ENCODE measurements at places on chromosomes 12 and 14.

- DNase-seq: no peak
Observed at GRCh38 chr14:32343926-32344430, 14.9 kb downstream of the AKAP6 start.

DNA sequence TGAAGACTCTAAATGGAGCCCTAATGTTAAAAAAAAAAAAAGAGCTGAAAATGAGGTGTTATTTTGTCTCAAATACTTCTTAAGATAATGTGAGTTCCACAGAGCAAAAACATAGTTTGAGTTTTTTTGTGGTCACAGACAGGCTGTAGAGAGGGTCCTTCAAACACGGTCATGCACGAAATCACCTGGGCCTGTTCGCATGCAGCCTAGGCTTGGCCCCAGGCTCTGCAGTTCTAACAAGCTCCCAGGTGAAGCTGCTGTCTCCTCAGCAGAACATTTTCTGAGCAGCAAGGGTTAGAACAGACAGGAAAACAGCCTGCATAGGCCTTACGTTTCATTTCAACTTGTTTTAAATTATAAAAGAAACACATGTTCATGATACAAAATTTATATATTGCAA lies 65.4 kb upstream of the TBPL2 start:
- DNase-seq: no peak

DNA sequence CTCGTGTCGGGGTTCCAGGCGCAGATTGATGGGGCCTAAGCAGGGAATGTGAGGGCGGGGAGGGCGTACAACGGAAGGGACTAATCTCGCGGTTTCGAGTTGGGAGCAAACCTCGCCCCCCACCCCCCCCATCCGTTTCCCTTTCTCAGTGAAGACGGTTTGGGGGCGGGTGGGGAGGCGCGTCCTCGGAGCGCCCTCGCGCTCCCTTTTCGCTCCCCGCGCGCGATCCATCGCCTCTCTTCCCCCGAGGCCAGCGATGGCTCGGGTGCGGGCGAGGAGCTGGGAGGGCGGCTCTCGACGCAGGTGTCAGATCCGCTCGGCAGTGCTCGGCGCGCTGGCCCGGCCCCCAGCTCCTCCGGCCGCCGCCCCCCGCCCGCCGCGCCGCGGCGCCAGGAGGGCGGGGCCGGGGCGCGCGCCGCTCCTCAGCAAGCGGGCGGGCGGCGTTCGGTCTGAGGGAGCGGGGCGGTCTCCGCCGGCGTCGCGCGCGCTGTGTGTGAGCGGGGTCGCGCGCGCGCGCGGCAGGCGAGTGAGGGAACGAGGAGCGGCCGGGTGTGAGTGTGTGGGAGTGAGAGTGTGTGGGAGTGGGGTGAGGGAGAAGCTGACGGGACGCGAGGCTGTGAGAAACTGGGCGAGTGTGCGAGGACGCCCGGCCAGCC lies at the start of gene RIMKLB:
RIMKLB (plus strand) TSS at position 516 of the 656 bp plus-strand sequence. CDS start 15,876 bp downstream, outside the sequence.
- peak; percentile 93 for DNase-seq

GRCh38 chr12:43078976-43079375 lies 473.0 kb downstream of the ADAMTS20 start:
- no peak for DNase-seq

DNA sequence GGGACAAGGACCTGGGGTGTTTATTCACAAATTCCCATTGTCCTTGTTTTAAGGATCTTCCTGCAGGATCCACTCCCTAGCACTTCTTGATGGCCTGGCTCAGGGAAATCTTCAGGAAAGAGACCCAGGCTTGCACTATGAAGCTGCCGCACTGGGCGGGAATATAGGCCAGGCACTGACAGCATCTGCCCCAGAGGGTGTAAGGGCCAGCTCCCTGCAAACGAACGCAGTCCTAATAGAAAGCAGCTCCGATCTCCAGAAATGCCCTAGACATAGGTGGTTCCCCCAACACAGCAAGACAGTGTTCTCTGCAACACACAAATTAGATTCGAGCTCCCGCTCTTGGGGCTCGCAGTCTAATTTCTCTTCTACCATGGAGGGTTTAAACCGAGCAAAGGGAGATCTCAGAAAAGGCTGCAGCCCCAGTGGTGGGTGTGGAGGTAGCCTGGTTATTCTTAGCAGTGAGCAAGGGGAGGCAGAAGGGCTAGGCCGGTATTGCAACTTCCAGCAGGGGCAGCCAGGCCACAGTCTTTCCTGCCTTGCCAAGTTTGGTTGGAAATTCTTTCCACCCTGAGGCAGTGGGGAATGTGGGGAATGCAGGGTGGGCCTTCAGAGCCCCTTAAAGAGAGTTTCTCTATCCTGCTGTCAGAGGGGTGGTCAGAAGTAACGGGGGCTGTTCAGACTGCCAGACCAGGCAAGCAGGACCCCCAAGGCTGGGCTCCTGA lies 16.1 kb upstream of the WSCD2 start:
- DNase-seq: no peak

DNA sequence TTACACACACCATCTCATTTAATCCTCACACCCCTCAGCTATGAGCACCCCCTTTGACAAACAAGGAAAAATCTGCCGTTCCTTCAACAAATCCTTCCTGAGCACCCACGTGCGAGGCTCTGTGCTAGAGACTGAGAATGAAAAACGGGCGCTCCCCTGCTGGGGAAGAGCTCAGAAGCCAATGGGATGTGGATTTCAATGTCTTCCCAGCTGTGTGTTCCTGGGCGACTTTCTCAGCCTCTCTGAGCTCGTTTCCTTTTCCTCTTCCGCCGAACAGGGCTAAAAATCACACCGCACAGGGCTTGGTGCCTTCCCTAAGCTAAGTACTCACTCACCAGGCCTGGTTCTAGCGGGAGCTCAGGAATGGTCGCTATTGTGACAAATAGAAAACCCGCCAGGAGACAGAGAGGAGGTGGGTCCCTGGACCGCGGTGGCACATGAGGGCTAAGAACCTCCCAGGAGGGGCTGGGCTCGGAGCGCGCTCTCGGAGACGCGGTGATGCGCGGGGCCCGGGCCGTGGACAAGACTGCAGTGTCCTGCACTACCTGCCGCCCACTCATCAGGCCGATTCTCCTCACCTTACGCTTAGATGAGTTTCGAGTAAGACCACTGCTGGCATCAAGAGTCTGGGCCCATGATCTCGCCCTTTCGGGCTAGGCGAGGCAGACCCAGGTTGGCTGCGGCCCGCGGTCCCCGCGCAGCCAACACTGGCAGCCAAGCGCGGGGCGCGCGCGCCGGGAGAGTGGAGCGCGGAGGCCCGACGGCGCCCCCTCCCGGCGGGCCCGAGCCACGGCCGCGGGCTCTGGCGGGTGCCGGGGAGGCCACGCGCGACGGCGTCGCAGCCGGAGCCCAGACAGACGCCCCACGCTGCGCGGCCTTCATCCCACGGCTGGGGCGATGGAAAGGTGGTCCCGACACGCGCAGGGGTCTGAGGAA lies 17.0 kb downstream of the ZDHHC22 start:
- DNase-seq: peak; percentile 74

GRCh38 chr12:119692997-119693396 lies 25.1 kb downstream of the PRKAB1 start:
- DNase-seq: no peak

- no peak for DNase-seq
Observed at GRCh38 chr12:42370013-42370412, 44.0 kb downstream of the PPHLN1 start.

GRCh38 chr14:64790478-64790877 lies 86.3 kb downstream of the PLEKHG3 start:
- DNase-seq: no peak

GRCh38 chr12:46470036-46470627 lies 97.6 kb upstream of the SLC38A2 start:
- DNase-seq: no peak

DNA sequence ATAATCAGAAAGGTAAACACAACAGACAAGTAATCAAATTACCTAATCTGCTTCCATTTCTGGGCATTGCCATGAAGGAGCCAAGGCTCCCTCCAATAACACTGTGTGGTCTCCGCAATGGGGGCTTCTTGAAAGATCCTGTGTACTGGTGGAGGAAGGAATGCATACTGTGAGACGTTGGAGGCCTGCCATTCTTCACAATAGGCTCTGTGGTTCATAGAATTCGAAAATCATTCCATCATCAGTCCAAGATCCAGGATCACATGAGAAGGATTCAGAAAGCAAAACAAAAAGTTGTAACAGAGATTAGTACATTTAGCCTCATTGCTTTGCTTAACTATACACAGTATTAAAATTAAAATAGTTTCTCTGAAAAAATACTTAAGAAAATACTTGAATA lies 76.3 kb downstream of the CDK17 start:
- DNase-seq: no peak

DNA sequence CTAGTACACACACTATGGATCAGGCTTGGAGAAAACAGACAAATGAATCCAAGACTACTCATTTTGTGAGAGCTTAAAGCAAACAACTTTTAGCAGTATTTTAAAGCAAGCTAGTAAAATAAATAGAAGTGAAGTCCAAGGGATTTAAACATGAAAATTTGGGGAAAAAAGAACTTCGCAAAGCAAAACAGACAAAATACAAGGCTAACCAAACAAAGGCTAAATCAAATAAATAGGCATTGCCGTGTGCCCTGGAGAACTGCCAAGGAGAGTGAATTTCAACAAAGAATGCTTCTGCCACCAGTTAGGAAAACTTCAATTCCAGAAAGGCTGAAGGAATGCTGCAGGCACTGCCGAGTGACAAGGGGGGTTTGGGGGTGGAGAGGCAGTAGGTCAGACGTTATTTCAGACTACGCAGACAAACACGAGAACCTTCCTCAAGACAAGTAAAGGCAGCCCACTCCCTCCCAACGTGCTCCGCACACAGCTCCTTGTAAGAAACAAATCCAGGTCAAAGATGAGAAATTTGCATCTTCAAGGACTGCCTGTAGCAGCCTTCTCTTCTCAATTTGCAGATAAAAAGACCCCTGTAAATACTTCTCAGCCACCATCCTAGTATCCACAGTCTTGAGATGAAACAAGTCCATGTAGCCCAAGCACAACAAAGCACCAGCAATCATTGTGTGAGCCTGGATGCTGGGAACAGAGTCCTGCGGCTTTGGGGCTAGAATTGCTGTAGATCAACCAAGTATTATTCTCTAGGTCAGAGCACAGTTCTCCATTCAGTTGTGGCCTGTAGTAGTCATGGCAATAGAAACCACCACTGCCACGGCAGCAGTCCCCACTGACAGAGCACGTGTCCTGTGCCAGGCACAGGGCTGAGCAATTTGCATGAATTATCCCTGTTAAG lies 43.3 kb downstream of the EFCAB11 start:
- no peak for DNase-seq

- DNase-seq: no peak
Observed at GRCh38 chr14:56490379-56490778, 89.2 kb upstream of the TMEM260 start.

DNA sequence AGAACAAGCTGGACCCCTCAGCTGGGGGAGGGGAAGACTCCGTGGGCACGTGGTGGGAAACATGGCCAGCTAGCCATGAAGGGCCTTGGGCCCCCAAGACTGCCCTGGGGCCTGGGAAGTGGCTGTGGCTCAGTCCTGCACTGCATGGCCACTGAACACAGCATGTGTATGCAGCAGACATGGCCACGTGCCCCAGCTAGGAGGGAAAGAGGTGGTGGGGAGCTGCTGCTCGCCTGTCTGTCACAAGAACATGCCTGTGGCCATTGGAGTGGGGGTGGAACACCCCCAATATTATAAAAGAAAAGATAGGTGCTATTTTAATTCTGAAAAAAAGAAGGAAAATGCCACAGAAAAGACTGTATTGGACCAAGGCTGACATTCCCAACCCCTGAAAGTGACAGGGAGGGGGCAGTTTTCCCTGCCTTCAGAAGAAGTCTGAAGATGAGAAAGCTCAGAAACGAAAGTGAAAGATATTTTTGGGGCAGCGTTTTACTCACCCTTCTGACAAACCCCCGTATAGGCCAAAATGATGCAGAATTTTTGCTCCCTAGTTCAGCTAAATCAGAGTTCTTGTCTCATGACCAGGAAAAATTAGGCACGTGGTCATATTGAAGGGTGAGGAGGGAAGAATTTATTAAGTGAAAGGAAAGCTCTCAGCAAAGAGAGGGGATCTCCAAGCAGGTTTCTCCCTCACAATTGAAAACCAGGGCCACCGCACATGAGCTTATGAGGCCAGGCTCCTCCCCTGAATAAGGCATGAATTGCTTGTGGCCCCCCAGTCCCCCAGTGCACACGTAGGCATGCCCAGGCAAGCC lies 35.2 kb upstream of the PCNX1 start:
- DNase-seq: no peak

DNA sequence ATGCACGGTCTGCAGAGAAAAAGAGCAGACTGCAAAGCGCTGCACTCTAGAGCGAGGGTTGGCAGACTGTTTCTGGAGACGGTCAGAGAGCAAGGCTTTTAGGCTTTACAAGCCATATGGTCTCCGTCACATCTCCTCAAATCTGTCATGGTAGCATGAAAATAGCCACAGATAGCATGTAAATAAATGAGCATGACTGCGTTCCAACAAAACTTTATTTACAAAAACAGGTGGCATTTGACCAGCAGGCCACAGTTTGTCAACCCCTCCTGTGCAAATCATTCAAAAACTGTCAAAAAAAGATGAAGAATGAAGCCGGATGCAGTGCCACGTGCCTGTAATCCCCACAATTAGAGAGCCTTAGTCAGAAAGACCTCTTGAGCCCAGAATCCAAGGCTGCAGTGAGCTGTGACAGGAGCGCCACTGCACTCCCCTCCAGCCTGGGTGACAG lies 18.9 kb downstream of the SYNE3 start:
- DNase-seq: no peak
